Activated T-helper 2 cell treated with anti-CD3 and anti-CD28 coated beads, Interferon-gamma antibody, Interleukin-2, Interleukin-4, amounts not matched to agents 10 μg/mL and 5 μg/mL and 100 μg/mL, durations not matched to agents 14 hours and 24 hours and 36 hours (primary cell): ENCODE measurements at places on chromosomes 11 and 22.

DNA sequence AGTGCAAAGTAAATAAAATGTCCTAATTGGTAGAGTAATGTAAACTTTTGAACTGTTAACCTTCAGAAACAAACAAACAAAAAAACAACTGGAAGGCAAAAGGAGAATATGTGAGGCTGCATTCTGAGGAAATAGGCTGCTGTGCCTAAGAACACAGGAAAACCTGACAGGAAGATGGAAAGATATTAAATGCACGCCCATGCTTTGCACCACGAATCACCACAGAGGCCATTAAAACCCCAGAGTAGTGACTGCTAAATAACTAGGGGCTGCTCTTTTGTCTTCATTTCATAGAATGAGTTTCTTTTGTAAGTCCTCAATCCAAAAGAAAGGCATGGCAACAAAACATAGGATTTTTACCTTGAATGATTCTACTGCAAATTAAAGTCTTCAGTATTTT lies 436.0 kb downstream of the RAB38 start:
- DNase-seq: no peak

- no peak for DNase-seq
These were observed 39.2 kb downstream of the BIRC2 start for GRCh38 chr11:102386136-102386734.

- no peak for DNase-seq
These were observed 1.1 kb downstream of the TTLL12 start for GRCh38 chr22:43185860-43186261.

- DNase-seq: no peak
These were observed 48.1 kb upstream of the SHISAL1 start for GRCh38 chr22:44360668-44361381.

GRCh38 chr22:26671317-26672059 lies 14.1 kb downstream of the MIAT start:
- peak; percentile 48 for DNase-seq

- peak; percentile 76 for DNase-seq
These were observed 7.8 kb upstream of the L3MBTL2 start for GRCh38 chr22:41197038-41197972.

GRCh38 chr11:57153448-57153847 lies 28.3 kb upstream of the LRRC55 start:
- DNase-seq: no peak

GRCh38 chr11:79506734-79507344 lies 66.0 kb upstream of the TENM4 start:
- DNase-seq: no peak

- DNase-seq: no peak
These were observed 322.7 kb upstream of the PITPNB start for GRCh38 chr22:28241656-28242290.

GRCh38 chr11:19283991-19284390 lies 43.2 kb upstream of the E2F8 start:
- DNase-seq: no peak

DNA sequence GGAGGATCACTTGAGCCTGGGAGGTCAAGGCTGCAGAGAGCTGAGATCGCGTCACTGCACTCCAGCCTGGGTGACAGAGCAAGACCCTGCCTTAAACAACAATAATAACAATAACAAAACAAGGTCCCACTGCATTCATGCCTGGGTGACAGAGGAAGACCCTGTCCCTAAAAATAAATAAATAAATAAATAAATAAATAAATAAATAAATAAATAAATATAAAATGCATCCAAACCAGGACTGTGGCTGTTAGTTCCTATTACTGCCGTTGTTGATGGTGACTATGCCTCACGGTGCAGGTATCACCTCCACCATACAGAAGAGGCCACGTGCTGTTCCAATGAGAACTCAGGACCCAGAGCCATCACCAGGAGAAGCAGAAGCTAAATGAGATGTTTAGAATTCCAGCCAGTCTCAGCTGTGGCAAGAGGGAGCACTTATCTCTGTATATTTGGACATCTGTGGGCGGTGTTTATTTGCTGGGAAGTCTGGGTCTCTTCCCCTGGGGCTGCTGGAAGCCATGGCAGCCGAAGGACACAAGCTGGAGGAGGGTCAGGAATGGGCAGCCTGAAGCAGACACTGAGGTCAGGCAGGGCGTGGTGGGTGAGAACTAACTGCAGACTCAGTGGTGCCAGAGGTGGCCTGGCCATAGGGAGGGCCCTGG lies 21.6 kb downstream of the C11orf86 start:
- DNase-seq: no peak

- DNase-seq: no peak
These were observed 40.2 kb downstream of the DIXDC1 start for GRCh38 chr11:111977146-111978027.
